ENCODE measurements at places on chromosomes 13 and 19.

- no peak for DNase-seq
These were observed 8.1 kb upstream of the GPI start for GRCh38 chr19:34356875-34357274.

DNA sequence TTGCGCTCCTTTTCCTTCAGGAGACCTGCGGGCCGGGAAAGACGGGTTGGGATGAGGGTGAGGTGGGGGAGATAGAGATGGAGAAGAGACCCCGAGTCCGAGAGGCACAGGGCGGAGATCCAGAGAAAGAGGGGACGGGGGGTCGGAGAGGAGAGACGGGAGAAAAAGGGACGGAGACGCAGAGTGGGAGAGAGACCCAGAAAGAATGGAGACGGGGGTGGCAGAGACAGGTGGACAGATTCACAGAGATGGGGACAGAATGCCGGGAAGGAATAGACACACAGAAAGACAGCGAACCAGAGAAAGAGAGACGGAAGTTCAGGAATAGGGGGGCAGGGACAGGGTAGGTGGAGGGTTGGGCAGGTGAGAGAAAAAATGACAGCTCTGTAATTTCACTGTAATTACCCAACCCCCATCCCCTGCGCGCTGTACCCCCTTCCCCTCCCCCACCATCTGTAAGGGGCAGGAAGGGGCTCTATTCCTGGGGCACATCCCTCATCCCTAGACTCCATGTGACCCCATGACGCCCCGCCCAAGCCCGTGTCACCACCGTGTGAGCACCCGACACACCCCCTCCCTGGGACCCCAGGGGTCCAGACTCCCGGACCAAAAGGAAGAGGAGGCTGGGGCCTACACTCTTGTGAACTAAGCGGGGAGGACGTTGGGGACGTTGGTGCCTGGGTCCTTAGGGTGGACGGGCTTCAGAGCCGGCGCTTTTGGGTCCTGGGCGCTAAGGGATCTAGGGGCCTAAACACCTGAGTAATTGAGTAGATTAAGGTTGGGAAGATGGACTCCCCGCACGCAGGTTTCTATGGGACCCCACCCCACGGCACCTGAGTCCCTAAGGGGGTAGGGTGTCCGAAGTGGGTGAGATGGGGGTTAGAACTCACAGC lies 967 bp downstream of the DBP start:
- peak; percentile 38 for DNase-seq

DNA sequence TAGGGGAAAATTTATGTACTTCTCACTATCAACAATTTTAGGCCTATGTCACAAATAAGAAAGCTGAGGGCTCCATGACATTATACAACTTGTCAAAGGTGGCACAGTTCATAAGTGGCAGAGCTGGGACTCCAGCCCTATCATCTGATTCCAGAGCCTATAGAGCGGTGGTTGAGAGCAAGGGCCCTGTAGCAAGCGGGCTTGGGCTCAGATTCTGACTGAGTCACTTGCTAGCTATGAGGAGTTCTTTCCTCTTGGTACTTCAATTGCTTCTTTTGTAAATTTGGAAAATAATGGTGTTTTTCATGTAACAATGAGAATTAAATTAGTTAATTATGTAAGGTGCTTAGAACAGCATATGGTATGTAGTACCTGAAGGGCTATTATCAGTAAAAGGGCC lies 28.7 kb upstream of the FAM216B start:
- DNase-seq, result no peak

DNA sequence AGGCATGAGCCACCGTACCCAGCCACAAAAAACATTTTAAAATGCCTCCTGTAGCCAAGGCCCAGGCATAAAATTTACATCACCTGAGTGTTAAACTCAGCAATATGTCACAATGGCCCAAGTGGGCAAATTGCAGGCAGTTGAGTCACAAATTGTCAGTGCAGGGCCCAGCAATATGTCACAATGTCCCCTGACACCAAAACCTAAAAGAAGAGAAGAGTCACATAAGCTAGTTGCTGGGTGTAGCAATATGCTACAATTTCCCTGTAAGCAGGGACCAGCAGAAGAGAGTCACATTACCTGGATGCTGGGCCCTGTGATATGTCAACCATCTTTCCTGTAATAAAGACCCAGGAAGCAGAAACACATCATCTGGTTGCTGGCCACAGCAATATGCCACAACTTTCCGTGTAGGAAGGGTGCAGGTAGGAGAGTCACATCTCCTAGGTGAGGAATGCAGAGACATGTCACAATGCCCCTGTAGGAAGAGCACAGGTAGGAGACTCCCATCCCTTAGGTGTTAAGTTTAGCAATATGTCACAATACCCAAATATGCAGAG lies 136.0 kb upstream of the ZNF91 start:
- DNase-seq, result no peak

DNA sequence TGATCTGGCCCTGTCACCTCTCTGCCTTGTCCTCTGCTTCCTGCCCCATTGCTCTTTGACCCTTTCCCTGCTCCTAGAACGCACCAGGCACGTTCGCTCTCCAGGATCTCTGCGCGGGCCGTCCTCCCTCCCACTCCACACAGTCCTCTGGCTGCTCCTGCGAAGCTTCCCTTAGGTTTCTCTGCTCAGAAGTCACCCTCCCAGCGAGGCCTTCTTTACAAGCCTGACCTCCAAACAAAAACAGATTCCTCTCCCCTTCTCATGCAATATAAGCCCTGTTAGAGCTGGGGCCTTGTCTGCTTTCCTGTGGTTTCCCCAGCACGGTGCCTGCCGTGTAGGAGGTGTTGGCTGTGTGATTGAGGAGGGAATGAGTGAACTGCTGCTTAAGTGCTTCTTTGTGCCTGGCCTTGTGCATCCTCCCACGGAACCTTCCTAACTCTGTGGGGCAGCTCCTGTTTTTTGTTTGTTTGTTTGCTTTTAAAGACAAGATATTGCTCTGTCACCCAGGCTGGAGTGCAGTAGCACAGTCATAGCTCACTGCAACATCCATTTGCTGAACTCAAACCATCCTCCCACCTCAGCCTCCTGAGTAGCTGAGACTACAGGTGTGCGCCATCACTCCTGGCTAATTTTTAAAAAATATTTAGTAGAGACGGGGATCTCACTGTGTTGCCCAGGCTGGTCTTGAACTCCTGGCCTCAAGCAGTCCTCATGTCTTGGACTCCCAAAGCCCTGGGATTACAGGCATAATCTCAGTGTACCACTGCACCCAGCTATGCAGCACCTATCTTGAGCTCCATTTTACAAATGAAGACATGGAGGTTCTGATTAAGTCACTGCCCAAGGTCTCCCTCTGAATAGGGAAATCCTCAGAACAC lies 82.0 kb downstream of the SIPA1L3 start:
- no peak for DNase-seq

DNA sequence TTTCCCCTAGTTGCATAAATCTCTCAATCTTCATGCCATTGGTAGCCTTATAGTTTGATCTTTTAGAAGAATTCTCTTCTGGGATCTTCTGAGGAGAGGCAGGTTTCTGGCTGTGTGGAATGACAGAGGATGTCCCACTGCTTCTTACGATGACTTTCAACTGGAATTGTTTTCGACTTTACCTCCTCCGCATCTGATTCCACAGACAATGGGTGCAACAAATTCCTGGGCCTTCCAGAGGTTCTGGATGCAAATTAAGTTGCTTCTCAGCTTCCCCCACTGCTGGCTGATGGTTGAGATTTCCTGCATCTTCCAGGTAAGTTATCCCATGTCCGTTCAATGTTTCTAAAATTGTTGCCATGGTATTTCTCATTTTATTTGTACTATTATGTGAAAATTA lies 142.3 kb upstream of the TSC22D1 start:
- no peak for DNase-seq
